Skin of body (tissue), 3 donors: ENCODE measurements at places on chromosomes 6 and 20. TPM values are rescaled to one million over a fixed set of nuclear protein-coding genes. Genes with fewer than 3 reads are reported as not detected.

DNA sequence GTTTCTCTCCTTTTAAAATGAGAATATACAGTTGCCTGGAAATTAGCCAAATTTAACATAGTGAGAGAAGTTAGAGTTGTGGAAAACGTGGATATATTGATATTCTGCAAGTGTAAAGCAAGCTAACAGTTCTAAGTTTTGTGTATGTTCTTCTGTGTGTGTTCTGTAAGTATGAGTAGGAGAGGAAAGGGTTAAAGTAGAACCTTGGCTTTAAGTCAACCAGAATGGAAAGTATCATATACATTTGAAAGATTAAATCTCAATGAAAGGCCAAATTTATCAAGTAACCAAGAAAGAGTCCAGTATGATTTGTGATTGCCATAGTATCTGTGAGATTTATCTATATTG is 30.0 kb upstream of the BAG2 start:
- DNase-seq = no peak

DNA sequence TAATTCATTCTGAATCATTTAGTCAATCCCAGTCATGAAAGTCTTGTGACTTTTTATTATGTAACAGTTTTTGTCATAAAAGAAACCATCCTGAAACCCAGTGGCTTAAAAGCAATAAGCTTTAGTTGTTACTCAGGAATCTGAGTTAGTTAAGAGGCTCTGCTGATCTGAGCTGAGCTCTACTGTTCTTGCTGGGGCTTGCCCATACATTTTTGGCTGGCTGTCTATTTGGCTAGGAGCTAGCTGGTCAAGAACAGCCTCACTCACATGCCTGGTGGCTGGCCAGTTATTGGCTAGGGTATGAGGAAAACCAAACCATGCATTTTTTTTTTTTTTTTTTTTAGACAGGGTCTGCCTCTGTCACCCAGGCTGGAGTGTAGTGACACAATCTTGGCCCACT is 10.6 kb downstream of the TCF21 start:
- DNase-seq = no peak

DNA sequence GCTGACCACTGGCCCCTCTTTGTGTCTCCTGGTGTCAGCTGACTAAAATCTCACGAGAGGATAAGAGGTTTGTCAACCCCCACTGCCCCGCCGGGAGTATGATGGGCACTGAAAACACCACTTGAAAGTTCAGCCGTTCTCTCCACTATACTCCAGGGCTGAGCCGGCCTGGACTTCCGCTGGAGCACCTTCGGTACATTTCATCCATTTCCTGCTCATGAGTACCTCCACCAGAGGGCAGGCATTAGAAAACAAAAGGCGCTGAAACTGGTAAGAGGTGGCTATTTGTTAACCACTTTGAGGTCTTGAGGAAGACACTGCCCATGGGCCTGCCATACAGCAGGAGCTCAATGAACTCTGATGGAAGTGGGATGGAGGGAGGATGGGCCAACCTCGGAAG is 17.9 kb upstream of the ANKRD60 start:
- no peak for DNase-seq

DNA sequence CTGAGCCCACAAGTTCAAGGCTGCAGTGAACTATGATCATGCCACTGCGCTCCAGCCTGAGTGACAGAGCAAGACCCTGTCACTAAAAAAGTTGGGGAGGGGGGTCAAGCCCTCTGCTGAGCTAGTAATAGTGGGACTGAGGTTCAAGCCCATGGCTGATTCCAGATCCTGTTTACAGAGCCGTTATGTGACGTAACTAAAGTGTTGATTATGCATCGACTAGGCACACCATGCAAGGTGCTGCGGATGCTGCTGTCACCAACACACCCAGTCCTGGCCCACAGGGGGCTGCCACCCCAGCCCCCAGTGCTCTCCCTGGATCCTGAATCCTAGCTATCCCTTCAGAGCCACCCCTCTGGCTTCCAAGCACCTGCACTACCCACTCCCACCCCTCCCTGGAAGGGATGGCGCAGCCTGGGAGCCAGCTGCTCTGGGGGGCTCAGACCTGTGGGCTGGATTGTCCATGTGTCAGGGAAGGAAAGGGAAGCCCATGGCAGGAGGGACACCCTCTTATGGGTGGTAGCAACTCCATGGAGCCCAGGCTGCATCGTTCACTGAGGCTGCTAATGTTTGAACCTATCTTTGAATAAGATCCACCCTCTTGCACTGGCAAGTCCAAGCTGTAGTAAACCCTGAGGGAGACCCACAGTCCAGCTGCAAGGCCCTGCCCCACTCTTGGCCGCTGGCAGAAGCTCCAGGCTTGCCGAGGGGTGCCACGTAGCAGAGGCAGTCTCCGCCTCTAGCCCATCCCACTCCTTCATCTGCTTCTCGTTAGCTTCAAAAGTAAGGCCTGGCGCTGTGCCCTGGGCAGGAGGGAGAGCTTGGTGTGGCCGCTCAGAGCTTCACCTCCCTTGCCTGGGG is 95.0 kb downstream of the SNX5 start:
- DNase-seq = peak; percentile 95

GRCh38 chr20:36121981-36122930 is 32.3 kb upstream of the EPB41L1 start:
- DNase-seq = no peak

DNA sequence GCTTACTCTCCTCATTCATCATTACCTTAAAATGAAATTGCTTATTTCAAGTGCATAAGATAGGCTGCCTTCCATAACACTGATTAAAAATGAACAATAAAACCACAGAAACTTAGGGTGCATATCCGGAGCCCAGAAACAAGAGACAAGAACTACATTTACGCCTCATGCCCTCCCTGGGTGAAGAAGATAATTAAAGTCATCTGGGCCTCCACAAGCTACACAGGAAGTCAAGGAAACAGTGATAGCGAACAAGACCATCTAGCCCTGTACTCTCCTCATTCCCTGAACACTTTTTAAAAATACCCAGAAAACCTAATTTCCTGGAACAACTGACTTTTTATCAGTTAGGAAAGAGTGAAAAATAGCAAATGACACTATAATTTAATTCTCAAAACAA is 6.3 kb downstream of the SOD2 start:
- no peak for DNase-seq

DNA sequence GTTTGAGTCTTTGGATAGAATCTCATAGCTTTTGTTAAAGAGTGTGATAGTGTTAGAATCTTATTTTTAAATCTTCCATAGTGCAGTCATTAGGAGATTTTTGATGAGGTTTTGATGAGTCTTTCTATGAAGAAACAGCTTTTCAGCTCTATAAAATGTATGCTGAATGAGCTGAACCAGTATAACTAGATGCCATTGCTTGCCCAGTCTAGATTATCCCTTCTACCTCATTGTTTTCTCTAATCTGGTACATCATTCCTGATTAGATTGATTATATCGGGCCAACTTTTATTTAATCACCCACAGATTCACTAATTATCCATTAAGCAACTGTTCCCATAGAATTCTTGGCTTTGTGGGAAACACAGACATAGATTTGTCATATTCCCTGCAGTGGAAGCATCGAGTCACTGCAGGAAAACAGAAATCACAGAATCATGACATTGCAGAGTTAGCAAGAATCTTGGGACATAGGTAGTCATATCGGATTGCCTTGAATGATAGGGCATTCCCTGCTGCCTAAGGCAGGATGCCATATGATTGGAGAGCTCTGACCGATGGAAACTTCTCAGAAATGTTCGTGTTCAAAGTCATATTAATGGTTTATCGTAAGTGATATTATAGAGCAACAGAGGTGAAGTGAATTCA is 882.7 kb upstream of the FLRT3 start:
- DNase-seq = no peak

- DNase-seq = no peak
These were observed 161.2 kb downstream of the PTPRT start for GRCh38 chr20:43028470-43028869.

- no peak for DNase-seq
These were observed 340.7 kb downstream of the LMBRD1 start for GRCh38 chr6:69456086-69456485.

DNA sequence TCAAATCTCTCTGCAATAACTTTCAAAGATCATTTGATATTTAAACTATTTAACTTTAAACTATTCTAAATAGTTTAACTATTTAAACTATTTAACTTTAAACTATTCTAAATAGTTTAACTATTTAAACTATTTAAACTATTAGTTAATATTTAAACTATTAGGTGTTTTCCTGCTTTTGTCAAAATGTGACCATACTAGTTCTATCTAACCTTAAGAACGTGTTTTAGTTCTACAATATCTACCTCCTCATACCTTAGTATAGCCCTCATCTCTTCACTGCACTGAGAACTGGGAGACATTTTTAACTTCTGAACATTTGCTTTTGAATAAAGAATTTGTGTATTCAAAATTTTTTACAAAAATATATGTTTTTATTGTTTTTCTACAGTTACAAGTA is 429.1 kb downstream of the ADGRB3 start:
- no peak for DNase-seq

- DNase-seq = no peak
These were observed 71.5 kb downstream of the NCR2 start for GRCh38 chr6:41406728-41407489.

- no peak for DNase-seq
These were observed 42.3 kb downstream of the MOCS1 start for GRCh38 chr6:39891976-39892375.

GRCh38 chr6:15087186-15087589 is 158.7 kb upstream of the JARID2 start:
- DNase-seq = no peak

GRCh38 chr6:136784910-136785746 is 7.1 kb downstream of the MAP3K5 start:
- DNase-seq = no peak

DNA sequence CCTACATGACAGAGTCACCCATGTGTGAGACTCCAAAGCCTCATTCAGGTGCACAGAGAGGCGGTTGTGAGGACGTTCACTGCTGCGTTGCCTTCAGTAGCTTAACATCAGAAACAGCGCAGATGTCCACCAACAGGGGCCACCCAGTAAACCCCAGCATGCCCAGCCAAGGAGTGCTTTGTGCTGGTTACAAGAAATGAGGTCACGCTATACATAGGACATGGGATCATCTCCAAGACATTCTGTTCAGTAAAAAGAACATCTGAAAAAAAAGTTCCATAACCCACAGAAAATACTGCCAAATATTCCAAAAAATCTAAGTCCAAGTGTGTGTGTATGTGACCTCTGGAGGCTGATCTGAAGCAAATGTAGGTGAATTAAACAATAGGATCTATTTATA is 16.0 kb downstream of the SLC52A3 start:
- peak; percentile 18 for DNase-seq

DNA sequence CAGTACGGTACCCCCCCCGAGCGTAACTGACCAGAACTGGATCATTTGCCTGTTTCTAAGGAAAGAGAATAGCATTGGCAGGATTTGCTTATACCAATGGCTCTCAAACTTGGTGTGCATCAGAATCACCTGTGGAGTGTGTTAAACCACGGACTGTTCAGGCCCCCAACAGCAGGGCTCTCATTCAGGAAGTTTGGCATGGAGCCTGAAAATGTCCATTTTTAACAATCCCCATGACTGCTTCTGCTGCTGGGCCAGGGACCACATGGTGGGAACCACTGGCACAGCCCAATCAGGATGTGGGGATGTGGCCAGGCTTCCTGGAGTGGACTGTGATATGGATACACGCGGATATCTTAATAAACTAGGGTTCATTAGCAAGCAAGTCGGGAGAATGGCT is 53.9 kb downstream of the GTF2H5 start:
- DNase-seq = no peak

GRCh38 chr6:70901324-70901723 is 55.5 kb downstream of the B3GAT2 start:
- DNase-seq = no peak

GRCh38 chr20:845226-845868 is 11.8 kb downstream of the FAM110A start:
- DNase-seq = no peak

GRCh38 chr6:17580518-17581048 is 19.5 kb upstream of the FAM8A1 start:
- DNase-seq = peak; percentile 27

DNA sequence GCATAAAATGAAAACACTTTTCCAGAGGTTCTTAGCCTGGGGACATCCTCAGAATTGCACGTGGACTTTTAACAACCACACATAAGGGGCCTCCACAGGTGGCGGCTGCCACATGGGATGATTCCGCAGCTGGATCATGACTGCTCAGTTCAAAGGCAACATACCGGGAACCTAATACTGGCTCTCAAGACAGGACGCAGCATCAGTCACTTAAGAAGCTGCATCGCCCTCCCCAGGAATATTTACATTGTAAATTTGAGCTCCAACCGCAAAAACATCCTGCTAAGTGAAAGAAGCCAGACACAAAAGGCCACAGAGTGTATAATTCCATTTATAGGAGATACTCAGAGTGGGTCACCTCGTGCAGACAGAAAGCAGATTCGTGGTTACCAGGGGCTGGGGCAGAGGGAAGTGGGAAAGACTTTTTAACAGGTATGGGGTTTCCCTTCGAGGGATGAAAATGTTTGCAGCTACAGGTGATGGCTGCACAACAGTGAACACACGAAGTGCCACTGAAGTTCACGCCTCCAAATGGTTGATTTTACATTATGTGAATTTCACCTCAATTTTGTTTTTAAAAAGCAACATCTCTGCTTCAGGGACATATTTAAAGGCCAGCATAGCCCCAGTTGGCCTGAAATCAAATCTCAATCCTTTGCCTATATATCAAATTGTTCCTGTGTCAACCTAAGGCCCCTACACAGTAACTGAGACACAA is 141.5 kb downstream of the BMP7 start:
- no peak for DNase-seq

ZFP57 gene
- 0.59 TPM for total RNA-seq

WFDC12 gene
- 1.1 TPM for total RNA-seq

C6orf163 gene
- total RNA-seq = 5.6 TPM

ABHD16B gene
- not detected for total RNA-seq

EYS gene
- total RNA-seq = 0.69 TPM

SLA2 gene
- total RNA-seq = 0.39 TPM

PDYN gene
- not detected for total RNA-seq
